ENCODE measurements at places on chromosomes 5 and 9.

GRCh38 chr9:75185585-75186170 is 97.4 kb downstream of the OSTF1 start:
- peak; percentile 13 for DNase-seq

DNA sequence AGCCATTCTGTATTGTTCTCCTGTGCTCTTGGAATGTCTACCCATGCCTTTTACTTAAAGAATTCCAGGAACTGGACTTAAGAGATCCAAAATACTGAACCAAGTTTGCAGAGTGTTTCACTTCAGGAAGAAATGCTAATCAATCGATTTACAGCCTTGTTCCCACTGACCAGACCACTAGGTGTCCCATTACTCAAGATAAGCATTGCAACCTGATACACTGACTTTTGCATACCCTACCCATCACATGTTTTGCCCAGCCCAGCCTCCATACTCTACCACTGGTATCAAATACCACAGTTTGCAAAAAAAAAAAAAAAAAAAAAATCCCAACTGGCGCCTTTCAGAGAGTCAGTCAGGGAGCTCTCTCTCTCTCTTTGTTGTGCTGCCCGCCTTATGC is 550.8 kb downstream of the CDH9 start:
- DNase-seq, result no peak

GRCh38 chr9:125852386-125852785 is 105.2 kb downstream of the PBX3 start:
- DNase-seq, result no peak

DNA sequence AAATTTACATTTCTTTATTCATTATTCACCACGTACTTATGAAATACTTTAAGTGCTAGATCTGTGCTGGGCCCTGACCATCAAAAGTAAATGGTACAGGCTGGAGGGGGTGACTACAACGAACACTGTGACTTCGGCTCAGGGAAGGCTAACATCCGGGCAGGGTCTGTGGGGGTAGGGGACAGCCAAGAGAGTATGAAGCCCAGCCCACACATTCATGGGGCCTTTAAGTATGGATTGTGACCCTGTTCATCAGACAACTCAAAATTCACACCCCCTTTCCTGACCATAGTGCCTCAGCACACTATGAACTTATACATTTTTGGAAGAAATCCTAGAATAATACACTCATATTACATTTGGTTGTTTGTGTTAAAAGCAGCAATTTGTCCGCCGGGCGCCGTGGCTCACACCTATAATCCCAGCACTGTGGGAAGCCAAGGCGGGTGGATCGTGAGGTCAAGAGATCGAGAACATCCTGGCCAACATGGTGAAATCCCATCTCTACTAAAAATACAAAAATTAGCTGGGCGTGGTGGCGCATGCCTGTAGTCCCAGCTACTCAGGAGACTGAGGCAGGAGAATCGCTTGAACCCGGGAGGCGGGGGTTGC is 33.3 kb downstream of the MORN5 start:
- no peak for DNase-seq

- no peak for DNase-seq
Observed at GRCh38 chr9:98330831-98331230, 75.4 kb upstream of the TBC1D2 start.

- DNase-seq, result no peak
Observed at GRCh38 chr5:71789746-71790145, 70.7 kb downstream of the CARTPT start.

DNA sequence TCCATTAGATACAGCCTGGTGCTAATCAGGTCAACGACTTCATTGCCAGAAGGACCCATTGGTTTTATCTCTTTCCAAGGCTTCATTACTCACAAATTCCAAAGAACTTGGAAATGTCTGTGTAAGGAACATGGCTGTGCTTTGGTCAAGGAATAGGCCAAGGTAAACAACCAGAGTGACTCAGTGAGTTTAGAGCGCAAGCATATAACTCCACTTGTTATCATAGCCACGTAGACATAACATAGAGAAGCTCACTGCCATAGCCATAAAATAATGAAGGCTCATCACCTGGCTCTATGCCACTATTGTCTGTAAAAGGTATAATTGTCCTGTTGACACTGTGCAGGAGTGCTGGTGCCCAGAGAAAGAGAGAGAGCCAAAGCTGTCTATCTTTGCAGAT is 139.3 kb upstream of the PLCXD3 start:
- no peak for DNase-seq

DNA sequence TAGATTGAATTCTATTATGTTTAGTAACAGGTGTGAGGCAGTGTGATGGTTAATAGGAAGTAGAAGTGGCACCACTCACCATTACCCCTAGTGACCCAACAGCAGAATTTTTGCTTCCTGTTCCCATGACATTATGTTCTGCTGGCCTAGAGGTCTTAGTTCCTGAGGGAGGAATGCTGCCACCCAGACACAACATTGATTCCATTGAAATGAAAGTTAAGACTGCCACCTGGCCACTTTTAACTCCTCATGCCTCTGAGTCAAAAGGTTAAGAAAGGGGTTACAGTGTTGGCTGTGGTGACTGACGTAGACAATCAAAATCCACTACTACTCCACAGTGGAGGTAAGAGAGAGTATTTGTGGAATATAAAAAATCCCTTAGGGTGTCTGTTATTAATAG is 218.9 kb upstream of the NMUR2 start:
- no peak for DNase-seq

- DNase-seq, result no peak
Observed at GRCh38 chr9:124853605-124854143, 414 bp downstream of the WDR38 start.

DNA sequence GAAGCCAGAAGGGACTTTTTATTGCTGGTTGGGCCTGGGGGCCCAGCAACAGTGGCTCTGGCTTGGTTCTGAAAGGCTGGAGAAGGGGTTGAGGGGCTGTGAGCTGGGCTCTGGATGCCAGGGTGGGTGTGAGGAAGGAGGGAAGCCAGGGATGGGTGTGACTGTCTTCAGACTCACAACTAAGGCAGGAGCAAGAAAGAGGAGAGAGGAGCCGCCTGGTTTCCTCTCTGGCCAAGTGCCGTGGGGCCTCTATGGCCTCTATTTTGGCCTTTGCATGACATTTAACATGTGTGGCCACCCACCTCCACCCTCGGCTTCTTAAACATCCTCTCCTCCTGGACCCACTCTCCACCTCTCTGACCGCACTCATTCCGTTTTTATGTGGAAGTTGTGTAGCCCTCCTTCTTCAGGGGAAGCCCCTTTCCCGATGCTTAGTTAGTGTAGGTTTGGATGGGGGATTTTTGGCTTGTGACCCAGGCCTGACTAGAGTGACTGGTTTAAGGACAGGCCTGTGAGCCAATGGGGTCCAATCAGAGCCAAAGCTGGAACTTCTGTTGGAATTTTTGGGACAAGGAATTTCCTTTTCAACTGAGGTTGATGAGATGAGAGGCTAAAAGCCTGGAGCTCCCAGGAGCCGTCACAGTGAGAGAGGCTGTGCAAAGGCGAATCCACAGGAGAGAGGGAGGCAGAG is 517.8 kb downstream of the CCDC171 start:
- no peak for DNase-seq

DNA sequence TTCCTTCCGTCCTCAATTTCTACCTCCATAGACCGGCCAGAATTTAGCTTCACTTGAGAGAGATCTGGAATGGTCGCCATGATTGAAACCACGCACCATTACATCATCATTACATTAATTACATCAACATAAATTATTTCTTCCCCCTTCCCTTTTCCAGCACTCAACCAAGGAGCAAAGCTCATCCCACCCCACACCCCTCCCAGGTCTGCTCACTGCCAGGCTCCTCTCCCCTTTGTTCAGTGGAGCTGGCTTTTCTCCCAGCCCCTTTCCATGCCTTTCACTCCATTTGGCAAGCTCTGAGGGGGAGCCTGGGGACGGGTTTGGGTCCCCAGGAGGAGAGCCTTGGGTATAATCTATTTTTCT is 8.4 kb downstream of the RACK1 start:
- no peak for DNase-seq

DNA sequence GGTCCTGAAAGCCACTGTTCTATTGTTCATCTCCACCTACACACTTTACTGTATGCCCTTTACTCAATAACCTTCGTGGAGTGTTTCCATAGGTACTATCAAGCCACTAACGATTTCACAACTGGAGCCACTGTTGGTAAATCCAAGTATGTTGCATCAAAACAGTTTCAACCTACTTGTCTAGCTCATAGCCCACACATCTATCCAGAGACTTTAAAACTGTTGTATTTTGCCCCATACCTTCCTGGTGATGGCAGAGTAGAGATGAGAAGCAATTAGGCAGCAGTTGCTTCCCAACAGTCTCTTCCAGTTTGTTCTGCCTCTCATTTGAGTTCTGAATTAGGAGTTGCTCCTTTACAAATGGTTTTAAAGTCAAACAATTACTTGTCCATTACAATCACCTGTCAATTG is 607 bp downstream of the FAXDC2 start:
- DNase-seq, result peak; percentile 63

- peak; percentile 83 for DNase-seq
Observed at GRCh38 chr5:28766565-28767158, 1728.3 kb upstream of the CDH9 start.

DNA sequence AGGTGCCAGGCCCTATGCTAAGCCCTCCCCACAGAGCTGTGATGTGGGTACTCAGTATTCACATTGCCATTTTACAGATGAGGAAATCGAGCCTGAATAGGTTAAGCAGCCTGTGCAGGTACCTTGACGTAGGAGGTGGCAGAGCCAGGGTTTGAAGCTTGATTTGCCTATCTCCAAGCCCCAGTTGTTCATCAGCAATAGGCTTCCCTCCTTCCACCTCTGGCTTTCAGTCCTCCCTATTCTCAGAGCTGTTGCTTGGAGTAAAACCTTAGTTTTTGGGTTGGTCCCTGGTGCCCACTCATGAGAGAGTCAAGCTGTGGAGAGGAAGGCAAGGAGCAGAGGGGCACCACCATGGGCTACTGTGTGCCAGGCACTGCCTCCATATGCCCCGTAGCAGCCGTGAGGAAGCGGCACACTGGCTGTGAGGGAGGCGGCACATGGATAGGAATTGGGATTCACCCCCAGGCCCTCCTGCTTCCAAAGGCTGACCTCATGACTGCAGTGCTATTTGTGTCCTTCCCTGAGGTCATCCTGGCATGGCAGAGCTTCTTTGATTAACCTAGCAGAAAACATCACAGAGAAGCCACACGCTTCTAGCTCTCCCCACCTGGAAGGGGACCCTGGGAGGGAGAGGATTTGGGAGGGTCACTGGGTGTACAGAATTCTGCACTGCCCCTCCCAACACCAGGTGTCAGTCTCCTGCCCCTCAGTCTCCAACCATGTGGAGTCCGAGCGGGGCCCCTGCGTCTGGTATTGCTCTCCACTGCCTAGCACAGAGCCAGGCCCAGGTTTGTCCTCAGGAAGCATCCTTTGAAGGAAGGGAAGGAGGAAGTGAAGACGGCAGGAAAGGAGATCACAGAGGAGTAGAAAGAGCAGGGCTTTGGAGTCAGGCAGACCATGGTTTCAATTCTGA is 109.8 kb downstream of the RGS3 start:
- no peak for DNase-seq

DNA sequence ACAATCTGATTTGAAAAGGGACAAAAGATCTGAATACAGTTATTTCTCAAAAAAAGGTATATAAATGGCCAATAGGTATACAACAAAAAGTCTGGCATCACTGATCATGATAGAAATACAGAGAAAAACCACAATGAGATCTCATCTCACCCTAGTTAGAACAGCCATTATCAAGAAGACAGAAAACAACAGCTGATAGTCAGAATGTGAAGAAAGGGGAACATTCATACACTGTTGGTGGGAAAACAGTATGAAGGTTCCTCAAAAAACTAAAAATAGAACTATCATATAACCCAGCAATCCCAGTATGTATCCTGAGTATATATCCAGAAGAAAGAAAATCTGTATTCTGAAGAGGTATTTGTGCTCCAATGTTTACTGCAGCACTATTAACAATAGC is 75.7 kb upstream of the OR2K2 start:
- DNase-seq, result no peak

- DNase-seq, result no peak
Observed at GRCh38 chr5:53313145-53313544, 167.3 kb upstream of the FST start.

GRCh38 chr5:85647349-85648127 is 970.2 kb upstream of the COX7C start:
- no peak for DNase-seq

DNA sequence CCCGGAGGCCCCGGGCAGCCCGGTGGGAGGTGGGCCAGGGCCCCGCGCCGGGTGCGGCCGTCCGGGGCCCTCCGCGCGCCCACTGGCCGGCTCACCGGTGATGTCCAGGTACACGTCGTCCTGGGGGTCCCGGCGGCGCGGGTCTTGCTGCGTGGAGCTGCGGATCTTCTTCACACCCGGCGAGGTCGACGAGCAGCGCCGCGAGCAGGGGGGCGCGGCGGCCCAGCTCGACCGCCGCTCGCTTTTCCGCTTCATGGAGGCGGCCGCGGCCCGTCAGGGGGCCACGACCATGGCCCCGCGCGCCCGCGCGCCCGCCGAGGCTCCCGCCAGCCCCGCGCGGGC is 548 bp downstream of the CDC14B start:
- peak; percentile 61 for DNase-seq

GRCh38 chr5:145204743-145205142 is 630.4 kb downstream of the PRELID2 start:
- DNase-seq, result no peak

DNA sequence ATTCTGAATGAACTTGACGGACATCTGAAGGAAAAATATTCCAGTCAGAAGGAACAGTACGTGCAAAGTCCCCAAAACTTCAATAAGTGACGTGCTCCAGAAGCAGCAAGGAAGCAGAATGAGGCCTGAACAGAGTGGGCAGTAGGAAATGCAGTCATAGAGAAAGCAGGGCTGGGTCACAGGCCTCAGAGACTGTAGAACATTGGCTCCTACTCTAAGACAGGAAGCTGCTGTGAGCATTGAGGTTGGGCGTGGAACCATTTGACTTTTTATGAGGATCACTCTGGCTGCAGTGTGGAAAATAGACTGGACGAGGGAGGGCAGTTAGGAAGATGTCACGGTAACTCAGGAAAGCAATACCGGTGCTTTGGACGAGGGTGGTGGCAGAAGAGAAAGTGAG is 64.0 kb downstream of the DOCK8 start:
- DNase-seq, result no peak

- no peak for DNase-seq
Observed at GRCh38 chr5:158920736-158921135, 179.0 kb downstream of the EBF1 start.

- DNase-seq, result peak; percentile 38
Observed at GRCh38 chr9:79742110-79742721, 170.5 kb downstream of the TLE4 start.

Data from eye (tissue), 1 donor.